ENCODE measurements at places on chromosomes 11 and 22. TPM values are rescaled to one million over a fixed set of nuclear protein-coding genes. Genes with fewer than 3 reads are reported as not detected.

Gene HEPHL1
- polyA plus RNA-seq = 0.14 TPM

Gene NTM
- polyA plus RNA-seq = 35.7 TPM

Gene ADAMTS8
- 3.9 TPM for polyA plus RNA-seq

Gene FAM227A
- 4.4 TPM for polyA plus RNA-seq

Gene WT1
- 253 TPM for polyA plus RNA-seq

Gene CFAP68
- polyA plus RNA-seq = 59.0 TPM

All from right renal cortex interstitium (tissue), 3 donors.